ENCODE measurements at places on chromosomes 4 and X. TPM values are rescaled to one million over a fixed set of nuclear protein-coding genes. Genes with fewer than 3 reads are reported as not detected.

Gene DBET
- not detected for total RNA-seq

Gene RHOH
- total RNA-seq: 1.6 TPM

Gene TMSB15A
- 4.7 TPM for total RNA-seq

Gene LINC00632
- 26.5 TPM for total RNA-seq

Gene CTAG1B
- not detected for total RNA-seq

Gene DCLK2
- 0.29 TPM for total RNA-seq

Gene DCAF12L1
- not detected for total RNA-seq

Gene GLUD2
- total RNA-seq: 0.77 TPM

- no peak for DNase-seq
Observed at GRCh38 chr4:84849051-84849640, 117.3 kb downstream of the WDFY3 start.

DNA sequence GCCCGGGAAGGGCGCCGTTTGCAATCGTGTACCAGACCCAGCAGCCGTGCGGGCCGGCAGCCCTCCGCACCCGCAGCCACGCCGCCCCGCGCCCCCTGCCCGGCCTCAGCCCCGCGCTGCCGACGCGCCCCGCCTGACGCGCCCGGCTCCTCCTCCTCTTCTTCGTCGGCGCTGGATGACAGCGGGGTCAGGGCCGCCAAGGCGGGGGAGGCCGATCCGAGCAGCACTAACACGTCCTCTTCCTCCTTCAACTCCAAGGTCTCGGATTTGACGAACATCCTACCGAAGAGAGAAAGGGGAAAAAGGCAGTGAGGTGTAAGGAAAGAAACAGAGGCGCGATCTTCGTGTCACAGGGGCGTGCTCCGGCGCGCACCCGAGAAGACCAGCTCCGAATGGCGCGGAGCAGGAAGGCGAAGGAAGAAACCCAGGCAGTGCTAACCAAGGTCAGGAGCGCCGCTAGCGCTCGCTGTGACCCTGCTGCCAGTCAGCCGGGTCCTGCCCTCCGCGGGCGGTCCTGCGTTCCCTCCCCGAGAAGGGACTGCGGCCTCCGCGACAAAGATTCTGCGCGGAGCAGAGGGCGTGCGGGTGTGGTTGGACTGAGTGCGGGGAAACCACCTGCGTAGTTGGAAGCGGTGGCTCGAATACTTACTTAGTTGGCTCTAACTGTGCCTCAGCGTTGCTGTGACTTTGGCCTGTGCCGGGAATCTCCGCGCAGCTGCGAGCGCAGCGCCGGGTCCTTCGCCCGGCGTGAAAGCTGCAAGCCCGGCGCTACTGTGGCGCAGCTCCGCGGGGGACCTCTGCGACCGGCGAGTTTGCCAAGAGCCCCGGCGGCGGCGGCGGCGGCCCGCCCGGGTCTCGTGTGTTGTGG lies 548 bp downstream of the NEUROG2 start:
- DNase-seq: no peak

DNA sequence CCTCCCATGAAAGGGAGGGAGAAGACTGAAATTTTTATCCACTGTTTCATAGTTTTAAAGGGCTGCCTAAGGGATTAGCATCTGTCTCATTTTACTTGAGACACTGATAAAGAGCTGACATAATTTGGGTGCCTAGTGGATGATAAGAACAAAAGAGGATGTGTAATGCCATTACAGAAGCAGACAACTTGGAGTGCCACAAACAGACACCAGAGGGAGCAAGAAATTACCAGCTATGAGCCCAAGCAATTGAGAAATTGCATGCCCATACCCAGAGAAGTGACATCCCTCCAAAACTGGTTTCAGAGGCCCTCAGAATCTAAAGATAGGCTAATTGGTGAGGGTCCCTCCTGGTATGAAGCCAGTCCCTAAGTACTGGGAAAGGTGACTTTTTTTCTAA lies 38.5 kb upstream of the POU3F4 start:
- DNase-seq: no peak

- no peak for DNase-seq
Observed at GRCh38 chr4:89298788-89299152, 8.8 kb downstream of the GPRIN3 start.

GRCh38 chr4:62816566-62816965 lies 1592.7 kb downstream of the TECRL start:
- no peak for DNase-seq

GRCh38 chrX:49111791-49112190 lies 11.7 kb downstream of the GPKOW start:
- no peak for DNase-seq

- no peak for DNase-seq
Observed at GRCh38 chrX:44282753-44283152, 60.7 kb downstream of the EFHC2 start.

- peak; percentile 39 for DNase-seq
Observed at GRCh38 chr4:153083447-153083947, 120.7 kb upstream of the TRIM2 start.

- DNase-seq: peak; percentile 91
Observed at GRCh38 chr4:145734576-145735346, 54.8 kb downstream of the C4orf51 start.

GRCh38 chr4:39357002-39357401 lies 9.2 kb downstream of the RFC1 start:
- no peak for DNase-seq

DNA sequence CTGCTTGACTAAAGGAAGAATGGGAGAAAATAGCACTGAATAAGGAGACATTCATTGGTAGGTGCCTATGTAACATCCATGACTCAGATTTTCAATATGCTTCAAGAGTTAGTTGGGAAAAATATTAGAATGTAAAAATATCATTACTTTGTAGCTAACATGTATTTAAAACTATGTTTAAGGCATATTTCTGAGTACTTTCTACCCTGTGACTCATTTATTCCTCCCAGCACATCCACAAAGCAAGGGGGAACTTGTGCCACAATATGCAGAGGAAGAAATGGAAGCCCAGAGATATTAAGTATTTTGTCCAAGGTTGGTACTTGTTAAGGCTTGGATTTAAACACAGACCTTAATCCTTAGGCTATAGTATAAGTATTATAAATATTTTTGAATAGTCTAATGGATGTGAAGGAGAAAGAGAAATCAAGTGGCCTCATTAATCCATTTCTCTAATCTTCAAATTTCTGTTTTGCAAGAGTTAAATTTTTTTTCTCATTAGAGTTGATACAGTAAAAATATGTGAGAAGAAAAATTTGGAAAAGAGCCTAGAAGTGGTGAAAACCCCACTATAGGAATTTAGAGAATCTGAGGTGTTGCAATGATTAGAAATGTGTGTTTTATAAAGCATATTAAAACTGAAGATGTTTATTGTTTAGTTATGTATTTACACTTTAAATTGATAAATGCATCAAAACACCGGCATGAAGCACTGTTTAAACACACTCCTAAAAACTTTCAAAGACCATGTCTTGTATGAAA lies 149.3 kb upstream of the GYPA start:
- no peak for DNase-seq

DNA sequence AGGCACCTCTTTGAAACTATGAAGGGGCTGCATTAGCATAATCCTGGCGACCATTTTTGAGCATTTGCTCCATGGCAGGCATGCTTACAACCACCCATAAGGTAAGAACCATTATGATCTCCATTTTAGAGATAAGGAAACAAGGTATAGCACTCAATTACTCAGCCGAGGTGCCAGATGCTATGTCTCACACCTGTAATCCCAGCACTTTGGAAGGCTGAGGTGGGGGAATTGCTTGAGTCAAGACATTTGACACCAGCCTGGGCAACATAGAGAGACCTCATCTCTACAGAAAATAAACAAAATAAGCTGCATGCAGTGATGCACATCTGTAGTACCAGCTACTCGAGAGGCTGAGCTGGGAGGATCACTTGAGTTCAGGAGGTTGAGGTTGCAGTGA lies 43.6 kb downstream of the TIGD4 start:
- no peak for DNase-seq

DNA sequence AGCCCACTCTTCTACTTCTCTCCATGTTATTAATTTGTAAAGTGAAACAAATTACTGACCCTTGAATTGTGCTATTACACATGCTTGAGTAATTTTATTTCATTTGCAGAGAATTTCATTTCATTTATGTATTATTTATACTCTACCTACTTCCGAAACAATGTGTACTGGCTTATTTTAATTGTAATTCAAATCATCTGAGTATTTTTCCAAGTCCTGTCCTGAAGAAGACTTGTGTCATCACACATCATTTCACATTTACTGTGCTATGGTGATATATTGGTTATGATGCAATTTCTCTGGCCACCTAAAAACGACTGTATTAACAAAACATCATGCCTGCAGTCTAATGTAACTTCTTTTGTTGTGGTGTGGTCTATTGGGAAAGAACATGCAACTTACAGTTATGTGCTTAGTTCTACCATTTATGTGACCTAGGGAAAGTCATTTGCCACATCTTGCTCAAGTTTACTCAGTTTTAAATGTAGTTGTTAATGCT lies 384.5 kb downstream of the RPA4 start:
- DNase-seq: no peak

GRCh38 chr4:48193921-48194468 lies 59.9 kb upstream of the TXK start:
- no peak for DNase-seq

DNA sequence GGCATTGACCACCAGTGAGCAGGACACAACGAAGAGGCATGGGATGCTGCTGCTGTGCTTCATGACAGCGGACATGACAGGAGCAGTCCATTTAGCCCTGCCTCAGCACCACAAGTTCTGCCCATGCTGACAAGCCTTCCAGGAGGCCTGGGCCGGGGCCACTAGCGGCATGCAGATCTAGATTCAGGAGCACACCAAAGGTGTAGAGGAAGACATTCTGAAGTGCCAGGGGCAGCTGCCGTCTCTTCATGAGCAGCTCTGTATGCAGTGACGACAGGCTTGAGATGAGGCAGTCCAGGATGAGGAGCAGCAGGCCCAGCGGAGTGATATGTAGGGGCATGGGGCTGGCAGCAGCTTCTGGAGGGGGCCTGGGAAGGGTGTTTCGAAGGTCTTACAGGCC lies 38.5 kb upstream of the SLC4A4 start:
- DNase-seq: no peak

- no peak for DNase-seq
Observed at GRCh38 chr4:171812333-171812664, 905 bp upstream of the GALNTL6 start.

DNA sequence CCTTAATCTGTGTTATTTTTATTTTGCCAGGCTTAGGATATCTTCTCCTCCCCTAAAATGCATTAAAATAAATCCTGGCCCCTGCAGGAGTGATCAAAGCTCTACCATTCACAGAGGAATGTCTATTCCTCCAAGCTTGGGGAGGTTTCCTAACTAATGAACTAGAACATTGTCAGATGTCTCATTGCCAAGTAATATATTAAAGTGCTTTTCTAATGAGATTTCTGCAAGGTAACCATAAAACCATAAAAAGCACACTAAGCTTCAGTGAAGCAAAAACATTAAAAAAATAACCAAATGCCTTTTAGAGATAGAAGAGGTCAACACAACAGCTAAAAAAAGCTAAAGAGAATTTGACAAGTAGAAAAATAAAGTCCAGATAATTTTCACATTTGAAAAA lies 34.8 kb downstream of the IGFBP7 start:
- DNase-seq: no peak

DNA sequence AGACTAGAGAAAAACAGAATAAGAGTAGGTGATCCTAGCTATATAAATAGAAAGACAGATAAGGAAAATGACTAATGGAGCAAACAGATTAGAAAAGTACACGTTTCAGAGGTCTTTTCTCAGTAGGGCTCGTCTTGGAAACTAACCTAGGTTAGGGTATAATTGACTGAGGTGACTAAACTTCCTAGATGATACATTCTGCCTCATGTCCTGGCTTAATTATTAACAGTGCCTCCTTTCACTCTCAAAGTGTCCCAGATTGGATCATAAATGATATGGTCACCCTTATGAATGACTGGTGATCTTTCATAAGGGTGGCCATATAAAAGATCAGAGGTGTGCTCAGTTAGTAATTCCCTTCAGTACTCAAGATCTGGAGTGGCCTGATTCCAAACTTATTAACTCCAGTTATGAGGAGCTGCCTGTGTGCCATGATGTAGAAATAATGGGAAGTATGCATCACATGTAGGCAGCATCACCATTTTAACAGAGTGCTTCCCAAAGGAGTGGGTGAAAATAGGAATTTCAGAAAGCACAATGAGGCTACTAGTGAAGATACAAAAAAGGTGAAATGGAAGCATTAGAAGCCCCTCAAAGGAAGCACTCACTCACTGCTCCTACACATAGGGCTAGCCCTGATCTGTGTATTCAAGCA lies 14.7 kb upstream of the GRIA3 start:
- no peak for DNase-seq

Data from uterus (tissue), 4 donors.